Skeletal muscle cell (primary cell): ENCODE measurements at places on chromosomes 7 and 10.

DNA sequence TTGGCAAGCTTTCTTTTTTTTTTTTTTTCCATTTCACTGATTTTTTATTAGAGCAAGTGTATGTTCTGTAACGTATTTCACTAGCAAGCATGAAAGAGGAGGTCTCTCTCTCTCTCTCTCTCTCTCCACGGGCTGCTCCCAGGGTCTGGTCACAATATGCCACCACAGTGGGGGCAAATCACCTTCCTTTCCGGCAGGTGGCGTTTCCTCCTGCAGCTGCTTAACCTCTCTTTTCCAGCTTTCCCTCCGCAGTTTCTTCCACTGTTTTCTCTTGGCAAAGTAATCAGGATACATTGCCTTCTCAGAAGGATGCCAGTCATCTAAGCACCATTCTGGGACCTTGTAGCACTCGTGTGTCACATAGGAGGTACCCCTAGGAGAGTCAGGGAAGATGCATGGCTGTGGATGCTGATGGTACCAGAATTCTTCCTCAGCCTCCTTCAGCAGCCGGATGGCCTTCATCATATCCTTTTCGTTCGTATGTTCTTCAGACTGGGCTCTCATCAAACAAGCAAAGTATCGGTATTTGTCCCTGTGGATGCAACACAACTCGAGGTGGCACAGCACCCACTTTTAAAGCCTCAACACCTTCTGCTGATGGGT, 197.3 kb upstream of the PODXL start:
- DNase-seq: no peak

DNA sequence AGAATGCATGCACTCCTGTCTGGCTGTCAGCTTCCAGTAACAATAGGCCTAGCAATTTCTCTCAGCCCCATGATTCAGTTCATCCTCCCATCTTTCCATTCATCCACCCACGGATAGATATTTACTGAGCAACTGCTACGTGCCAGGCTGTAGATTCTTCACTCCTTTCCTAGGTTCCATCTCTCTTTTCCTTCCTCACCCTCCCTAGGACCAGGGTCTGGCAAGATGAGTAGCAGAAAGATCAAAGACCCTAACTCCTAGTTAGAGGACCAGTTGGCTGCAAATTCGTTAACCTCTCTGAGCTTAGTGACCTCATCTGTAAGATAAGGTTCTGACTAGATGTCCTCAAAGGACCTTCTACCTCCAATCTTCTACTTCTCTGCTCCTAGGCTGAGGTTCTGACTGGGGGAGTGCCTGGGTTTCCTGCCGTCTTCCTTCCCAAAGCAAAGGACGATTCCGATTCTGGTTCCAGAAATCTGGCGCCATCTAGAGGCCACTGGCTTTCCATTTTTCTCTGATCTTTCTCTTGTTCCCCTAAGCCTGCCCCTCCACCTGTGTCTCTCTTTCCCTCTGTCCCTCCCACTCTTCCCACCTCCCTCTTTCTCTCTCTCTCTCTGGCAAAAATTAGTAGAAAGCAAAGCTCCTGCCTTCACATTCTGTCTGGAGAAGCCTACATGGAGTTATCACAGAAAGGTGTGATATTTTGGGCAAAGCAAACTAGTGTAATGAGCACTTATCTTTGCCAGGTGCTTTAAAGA, 26.2 kb downstream of the TBATA start:
- DNase-seq: no peak

DNA sequence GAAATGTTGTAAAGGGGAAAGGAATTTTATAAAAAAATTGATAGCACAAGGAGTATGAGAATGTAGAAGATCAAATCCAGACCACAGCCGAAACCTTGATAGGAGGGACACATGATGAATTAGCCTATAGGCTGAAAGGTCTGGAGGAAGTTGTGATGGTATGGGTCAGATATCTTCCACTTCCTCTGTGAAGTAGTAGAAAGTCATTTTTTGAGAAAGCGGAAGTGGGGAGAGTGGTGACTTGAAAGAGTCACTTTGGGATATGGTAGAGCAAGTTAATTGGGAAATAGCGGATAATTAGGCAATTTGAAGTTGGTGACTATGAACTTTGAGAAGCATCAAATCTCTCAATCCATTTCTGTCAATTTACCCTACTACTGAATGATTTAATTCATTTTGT, 99.4 kb downstream of the GRM8 start:
- no peak for DNase-seq

DNA sequence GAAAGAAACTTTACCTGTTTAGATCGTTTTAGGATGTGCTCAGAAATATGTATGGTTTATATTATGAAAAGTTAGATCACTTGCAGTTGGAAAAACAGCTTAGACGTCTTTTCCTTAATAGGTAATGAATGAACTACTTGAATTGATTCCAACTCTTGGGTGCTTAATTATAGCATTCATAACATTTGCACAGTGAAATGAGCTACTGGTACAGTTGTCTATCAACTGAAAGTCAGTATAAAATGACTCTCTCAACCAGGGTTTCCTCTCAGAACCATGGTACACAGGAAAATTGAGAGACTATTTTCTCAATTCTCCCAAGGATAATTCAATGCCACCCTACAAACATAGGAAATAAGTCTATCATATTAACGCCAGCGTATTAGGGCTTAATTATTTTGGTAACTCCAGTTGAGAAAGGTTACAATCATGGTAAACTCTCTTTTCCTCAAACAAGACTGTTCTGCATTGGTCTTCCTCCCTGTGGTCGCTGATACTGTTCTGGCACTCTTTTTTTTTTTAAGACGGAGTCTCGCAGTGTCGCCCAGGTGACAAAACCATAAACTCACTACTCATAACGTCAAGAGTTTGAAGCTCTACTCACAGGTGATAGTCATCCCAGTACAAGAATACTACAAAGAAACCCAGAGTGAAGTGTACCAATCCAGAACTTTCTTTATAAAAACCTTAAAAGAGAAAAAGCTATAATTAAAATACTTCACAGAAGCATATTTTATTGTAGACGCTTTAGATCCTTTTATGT, 2.0 kb downstream of the ANLN start:
- no peak for DNase-seq

DNA sequence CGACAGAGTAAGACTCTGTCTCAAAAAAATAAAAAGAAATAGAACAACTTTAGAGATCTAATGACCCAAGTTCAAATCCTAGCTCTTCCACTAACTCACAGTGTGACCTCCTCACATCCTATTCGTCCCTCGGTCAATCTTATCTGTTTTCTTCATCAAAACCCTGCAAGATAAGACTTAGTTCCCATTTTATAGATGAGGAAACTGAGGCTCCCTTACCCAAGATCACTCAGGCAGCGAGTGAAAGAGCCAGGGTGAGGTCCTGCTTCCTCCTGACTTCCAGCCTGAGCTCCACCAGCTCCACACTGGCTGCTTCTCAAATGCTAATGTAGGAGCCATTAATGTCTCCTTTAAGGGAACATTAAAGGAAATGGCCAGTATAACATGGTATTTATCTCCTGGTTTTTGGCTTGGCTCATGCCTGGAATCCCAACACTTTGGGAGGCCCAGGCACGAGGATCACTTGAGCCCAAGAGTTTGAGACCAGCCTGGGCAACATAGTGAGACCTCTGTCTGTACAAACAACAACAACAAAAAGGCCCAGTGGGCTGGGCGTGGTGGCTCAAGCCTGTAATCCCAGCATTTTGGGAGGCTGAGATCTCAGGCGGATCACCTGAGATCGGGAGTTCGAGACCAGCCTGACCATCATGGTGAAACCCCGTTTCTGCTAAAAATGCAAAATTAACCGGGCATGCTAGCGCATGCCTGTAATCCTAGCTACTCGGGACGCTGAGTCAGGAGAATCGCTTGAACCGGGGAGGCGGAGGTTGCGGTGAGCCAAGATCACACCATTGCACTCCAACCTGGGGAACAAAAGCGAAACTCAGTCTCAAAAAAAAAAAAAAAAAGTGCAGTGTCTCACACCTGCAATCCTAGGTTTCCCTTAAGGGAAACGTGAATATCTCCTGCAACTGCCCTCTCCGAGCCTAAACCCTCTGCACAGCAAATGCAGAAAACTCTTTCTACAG, 3.4 kb upstream of the RHBDD2 start:
- DNase-seq: no peak

- DNase-seq: no peak
Measured at GRCh38 chr7:33452805-33453502, 323.6 kb downstream of the BBS9 start.

- no peak for DNase-seq
Measured at GRCh38 chr7:128909625-128910568, 612 bp downstream of the KCP start.
